Motor neuron (in vitro differentiated cells): ENCODE measurements at places on chromosomes 1 and 21.

DNA sequence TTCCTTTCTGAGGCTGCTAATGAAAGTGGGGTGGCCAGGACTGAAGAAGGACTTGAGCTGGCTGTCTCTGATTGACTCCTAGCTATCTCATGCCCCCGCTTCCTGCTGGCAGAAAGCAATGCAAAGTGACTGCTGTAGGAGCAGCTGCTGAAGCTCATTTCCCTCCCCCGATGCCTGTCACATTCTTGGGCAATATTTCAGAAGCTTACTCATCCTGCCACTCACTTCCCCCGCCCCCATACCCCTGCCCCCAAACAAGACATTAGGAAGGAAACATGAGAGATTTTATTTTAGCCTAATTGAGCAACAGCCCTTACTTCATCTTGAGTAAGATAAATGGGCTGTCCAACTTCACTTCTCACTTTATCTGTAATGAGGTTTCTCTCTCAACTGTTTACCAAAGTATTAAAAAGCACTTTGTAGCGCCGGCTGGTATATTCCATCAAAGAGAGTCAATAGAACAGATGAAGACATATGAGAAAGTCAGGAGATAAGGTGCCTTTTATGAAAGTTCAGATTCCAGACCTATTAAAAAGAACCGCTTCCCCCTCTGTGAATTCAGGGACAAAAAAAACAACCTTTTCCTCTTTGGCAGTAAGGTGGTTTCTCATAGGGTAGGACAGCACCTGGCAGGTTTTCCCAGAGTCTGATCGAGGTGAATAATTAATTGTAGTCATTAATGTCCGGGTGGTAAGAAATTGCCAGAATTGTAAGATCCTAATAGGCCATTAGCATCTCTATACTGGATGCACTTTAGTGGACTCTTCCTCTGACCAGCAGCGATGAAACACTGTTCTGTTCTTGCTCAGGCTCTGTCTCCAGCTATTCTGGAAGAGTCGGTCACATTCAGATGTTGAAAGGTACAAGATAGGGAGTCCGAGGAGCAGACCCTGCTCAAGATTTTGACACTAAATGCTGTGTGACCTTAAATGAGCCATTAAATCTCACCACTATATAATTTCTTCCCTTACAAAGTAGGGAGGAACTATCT is 70.2 kb downstream of the SH3GLB1 start:
- ATAC-seq, result peak; percentile 84

- ATAC-seq, result peak; percentile 50
These were observed 223.9 kb downstream of the DUSP10 start for GRCh38 chr1:221517961-221518360.

DNA sequence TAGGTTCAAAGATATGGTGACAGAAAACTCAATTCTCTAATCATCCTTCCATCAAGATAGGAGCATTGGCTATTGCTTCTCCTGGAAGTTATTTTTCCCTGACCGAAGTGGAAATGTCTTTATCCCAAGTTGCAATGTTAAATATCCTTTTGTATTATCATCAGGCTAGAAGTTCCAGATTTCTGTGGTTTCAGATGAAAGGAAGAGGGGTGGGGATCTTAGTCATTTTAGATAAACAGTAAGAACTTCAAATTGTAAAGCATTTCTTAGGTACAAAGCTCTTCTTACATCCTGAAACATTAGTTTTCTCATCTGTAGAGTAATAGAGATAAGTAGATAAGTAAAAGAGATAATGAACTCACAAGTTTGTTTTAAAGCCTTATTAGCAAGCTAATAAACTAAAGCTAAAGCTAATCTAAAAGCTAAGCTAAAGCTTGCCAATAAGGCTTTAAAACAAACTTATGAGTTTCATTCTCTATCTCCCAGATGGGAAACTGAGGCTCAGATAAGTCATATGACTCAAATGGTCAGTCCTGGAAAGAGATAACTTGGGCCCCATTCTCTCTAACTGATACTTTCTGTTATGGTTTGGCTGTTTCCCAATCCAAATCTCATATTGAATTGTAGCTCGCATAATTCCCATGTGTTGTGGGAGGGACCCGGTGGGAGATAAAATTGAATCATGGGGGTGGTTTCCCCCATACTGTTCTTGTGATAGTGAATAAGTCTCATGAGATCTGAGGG is 99.2 kb upstream of the KCNK2 start:
- ATAC-seq, result no peak

- ATAC-seq, result no peak
These were observed 121.9 kb downstream of the NME7 start for GRCh38 chr1:169245706-169246105.

GRCh38 chr1:41672641-41673361 is 188.3 kb upstream of the EDN2 start:
- ATAC-seq, result no peak

- no peak for ATAC-seq
These were observed 1.8 kb upstream of the OMA1 start for GRCh38 chr1:58548371-58548770.

- no peak for ATAC-seq
These were observed 29.2 kb downstream of the SOX13 start for GRCh38 chr1:204102029-204102611.
